ENCODE measurements at places on chromosomes 3 and 15.

DNA sequence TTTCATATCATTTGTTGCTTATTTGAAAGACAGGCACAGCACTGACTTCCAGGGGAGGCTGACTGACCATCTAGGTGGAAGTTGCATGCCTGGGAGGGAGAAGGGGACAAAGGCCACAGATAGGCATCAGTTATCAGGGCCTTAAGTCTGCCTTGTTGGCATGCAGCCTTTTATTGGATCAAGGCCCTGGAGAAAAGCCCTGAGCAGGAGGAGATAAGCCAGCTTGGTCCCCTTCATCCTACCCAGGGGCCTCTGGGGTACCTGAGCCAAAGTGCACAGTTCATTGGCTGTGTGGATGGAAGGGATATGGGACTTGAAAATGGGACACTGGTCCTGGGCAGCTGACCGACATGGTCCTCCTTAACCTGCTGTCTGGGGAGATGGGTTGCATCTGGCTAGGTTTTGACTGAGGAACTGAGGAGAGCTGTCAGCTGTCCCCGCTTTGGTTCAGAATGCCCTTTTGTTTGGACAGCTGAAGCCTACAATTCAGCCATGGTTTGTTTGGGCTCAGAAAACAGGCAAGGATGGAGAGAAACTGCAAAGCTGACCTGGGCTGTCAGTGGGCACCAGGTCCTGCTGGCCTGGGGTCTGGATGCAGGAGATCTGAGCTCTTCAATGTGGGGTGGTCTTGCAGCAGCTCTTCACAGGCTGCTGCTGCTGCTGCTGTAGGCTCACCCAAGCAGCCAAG, 60.0 kb downstream of the FLNB start:
- DNase-seq: no peak

DNA sequence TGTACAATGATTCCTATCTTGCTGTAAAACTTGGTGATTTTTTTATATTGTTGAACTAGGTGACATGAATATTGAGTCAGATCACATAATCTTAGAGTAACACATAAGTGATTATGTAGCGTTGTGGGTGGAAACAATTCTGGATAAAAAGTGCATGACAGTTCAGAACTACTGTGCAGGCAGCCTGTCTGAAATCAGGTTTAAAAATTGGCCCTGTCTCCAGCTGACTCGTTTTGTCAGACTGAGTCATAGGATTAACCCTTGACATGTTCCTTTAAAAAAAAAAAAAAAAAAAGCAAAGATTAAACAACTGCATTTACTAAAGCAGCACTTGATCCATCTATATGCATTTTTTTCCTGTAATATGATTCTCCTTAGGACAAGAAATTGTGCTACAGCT, 160.0 kb upstream of the CGNL1 start:
- no peak for DNase-seq

GRCh38 chr15:31528846-31529245, 202.2 kb downstream of the KLF13 start:
- no peak for DNase-seq

DNA sequence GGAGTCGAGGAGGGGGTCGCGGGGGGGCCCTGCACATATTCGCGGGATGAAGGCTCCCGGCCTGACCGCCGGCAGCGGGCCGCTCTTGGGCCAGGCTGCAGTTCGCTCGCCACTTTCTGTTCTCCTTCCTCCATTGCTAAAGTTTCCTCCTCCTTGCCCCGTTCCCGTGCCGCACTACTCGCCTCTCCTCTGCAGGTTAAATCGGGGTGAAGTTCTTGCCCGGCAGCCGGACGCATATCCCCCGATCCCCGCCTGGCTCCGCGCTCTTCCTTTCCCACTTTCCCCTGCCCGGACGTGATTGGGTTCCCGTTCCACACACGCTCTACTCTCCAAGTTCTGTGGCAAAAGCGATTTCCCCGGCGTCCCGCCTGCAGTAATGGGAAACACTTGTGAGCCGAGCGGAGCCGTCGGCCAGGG, 556 bp downstream of the CRYBG3 start:
- no peak for DNase-seq

GRCh38 chr15:79874242-79874641, 22.6 kb downstream of the MTHFS start:
- no peak for DNase-seq

GRCh38 chr3:72234391-72234790, 449.4 kb upstream of the PROK2 start:
- no peak for DNase-seq

- DNase-seq: no peak
These were observed 154.2 kb upstream of the SMAD3 start for GRCh38 chr15:66911131-66911700.

GRCh38 chr3:141557961-141558706, 71.3 kb downstream of the RASA2 start:
- no peak for DNase-seq

- no peak for DNase-seq
These were observed 298.8 kb downstream of the MEX3B start for GRCh38 chr15:81747026-81747425.

GRCh38 chr3:32616267-32616962, 45.8 kb upstream of the DYNC1LI1 start:
- DNase-seq: no peak

GRCh38 chr15:49225572-49226281, 55.7 kb downstream of the GALK2 start:
- DNase-seq: no peak

DNA sequence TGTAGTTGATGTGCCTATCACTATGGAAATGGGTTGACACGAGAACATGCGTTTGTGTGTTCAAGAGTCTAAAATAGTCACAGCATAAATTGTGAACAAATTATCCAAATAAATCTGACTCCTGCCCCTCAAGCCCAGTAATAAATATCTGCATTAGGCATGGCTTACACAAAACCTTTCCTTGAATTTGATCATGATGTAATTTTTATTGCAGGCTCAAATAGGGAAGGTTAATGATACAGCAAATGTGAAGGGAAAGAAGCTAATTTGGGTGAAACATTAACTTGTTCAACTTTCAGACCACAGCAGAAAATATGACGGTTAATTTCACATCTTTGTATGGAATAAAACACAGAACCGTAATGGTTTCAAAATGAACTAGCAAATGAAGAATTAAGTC, 74.6 kb downstream of the WNT5A start:
- DNase-seq: no peak

GRCh38 chr3:87634426-87634825, 358.0 kb upstream of the POU1F1 start:
- no peak for DNase-seq

GRCh38 chr3:13324835-13325501, 95.2 kb downstream of the NUP210 start:
- no peak for DNase-seq

GRCh38 chr3:189626286-189626685, 4.9 kb upstream of the TP63 start:
- DNase-seq: no peak

DNA sequence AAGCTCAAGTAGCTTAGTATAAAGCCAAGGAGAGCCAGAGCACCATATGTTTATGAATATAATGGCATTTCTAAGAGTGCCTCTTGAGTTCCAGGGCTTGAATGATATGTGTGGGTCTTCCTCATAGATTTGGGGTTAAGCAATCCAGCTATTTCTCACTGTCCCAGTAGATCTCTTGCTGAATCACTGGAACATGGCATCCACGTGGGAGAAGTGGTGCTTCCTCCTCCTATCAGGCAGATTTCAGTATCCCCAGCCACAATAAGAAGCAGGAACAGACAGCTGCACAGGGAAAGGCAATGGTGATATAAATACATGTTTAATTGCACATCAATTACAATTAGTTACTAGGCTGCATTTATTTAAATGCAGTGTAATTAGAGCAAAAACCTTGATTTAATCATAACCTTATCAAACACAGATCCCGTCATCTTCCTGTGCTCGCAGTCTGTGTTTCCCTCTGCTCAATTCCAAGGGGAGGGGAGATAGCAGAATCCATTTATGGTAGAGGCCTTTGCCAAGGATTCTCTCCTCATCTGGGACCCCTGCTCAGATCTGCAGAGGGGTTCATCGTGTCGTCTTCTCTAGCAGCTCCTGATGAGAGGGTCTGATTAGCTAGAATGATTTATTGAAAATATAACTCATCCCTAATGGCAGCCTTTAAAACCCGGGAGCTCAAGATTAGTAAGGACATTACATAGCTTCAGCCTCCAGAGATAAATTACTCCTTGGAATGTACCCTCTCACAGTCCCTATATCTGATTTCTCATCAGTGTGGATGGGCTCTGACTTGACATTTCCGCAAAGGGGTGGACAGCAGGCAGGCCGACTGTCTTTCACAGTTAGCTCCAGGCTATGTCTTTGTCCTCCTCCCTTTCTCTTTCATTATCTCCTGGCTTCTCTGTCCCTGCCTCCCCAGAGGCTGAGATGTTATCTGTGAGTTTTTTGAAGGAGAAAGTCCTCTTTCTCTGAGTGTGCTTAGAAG, 775.9 kb downstream of the AGBL1 start:
- DNase-seq: no peak

DNA sequence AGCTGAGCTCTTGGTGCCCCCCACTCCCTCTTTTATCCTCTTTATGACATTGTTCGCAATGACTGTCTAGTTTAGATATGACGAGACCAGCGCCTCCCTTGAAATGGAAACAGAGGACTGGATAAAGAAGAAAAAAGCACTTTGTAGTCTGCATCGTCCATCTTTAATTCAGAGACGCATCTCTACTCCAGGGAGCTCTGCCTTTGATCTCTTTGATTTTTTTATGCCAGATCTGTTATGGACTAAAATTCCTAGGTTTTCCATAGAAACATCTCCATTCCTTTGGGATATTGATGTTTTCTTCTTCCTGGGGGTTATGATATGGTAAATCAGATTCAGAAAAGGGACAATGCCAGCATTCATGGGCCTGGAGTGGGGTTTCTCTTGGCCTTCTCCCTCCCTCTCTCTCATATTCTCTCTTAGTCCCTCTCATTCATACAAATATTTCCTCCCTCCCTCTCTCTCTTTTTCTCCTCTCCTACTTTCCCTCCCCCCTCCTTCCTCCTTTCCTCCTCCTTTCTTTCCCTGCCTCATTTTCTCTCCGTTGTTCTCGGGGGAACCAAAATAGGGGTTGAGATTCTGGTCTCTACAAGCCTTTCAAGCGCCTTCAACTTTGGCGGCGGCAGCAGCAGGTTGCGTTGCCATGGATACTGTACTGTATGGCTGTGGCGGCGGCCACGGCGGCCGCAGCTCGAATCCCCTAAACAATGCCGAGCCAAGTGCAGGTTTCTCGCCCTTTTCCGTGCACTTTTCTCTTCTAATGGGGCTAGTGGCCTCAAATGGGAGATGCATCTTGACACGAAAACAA, 45.5 kb downstream of the ZIC4 start:
- DNase-seq: no peak

DNA sequence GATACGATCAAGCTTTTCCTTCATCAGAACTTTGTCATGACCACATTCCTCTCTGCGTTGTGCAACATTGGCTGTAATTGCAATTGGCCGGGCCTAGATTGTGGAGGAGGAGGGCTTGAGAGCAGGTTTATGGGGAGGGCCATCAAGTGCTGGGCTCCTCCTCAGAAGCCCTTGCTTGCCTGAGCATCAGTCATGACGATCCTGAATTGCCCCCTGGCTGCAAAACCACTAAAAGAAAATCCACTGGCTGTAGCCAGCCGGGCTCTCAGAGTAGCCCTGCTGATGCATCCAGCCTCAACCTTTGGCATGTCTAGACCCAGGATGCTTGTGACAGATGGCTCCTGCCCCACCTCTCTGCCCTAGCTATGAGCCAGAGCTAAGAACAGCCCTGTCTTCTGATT, 13.4 kb upstream of the TRH start:
- no peak for DNase-seq

GRCh38 chr3:46095307-46095706, 68.0 kb upstream of the XCR1 start:
- DNase-seq: no peak

DNA sequence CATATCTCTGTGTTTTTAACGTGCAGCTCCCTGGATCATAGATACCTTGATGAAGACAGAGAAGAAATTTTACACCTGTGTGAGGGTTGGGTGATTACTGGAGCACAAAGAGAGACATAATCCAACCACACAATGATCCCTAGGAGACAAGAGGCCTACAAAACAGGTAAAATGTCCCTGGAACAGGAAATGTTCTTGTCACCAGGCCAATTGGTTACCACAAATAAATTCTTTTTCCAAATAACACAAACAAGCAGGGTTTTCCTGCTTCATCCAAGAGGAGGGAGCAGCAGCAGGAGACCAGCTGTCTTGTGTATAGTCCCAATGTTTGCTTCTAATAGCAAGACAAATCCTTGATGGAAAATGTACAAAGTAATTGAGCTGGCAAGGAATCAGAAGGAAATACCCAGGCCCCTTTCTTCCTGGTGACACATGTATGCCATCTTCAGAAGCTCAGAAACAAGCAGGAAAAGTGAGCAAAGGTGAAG, 1.4 kb downstream of the MGLL start:
- DNase-seq: no peak

GRCh38 chr3:185687271-185687878, 101.3 kb downstream of the SENP2 start:
- DNase-seq: no peak

DNA sequence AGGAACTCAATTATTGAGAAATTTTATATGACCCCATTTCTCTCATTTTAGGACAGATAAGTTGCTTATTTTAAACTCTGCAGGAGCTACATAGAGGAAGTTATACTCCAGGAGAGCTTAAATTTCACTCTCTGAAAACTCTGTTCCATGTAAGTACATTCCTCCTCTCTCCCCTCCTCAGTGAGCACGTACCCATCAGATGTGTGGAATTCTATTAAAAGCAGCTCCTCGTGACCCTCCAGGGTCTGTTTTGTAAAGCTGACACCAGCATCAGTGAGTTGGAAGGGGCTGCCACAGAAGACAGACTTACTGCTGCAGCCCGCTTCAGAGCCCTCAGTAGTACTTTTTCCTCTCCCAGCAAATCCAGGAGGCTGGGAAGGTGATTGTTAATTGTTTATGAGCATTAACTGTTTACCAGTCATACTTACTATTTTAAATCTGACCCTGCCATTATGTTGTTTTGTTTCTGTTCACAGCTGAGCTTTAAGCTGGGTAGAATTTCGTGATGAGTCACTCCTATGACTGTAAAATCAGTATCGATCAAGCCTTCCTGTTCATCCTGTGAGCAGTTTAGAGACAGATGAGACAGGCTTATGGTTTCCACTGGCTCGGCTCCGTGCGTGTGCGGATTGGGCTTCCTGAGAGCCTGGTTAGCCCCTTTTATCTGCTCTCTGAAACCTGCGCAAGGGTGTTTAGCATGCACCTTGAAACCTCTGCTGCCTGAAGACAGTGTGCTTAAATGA, 20.4 kb downstream of the IGF1R start:
- DNase-seq: no peak

DNA sequence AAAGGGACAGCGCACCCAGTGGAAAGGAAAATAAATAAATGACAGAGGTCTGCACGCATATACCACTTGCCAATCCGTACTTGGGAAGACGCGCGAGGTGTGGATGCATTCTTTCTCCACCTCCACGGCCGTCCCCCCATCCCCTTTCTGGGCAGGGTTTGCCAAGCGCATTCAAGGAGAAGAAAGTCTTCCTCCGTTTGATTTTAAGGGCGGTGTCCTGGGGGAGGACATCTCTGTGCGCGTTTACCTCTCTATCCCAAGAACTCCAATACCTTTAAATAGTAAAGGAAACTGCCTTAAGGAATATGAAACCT, 576 bp upstream of the MB21D2 start:
- no peak for DNase-seq
